CD4-positive, CD25-positive, alpha-beta regulatory T cell (primary cell): ENCODE measurements at places on chromosomes 12 and 14. TPM values are rescaled to one million over a fixed set of nuclear protein-coding genes. Genes with fewer than 3 reads are reported as not detected.

AQP6 gene
- not detected for polyA plus RNA-seq

CYP27B1 gene
- 0.14 TPM for polyA plus RNA-seq

NFE2 gene
- polyA plus RNA-seq, result 0.18 TPM

MMP14 gene
- polyA plus RNA-seq, result not detected

CSRP2 gene
- polyA plus RNA-seq, result 1.7 TPM

HSP90AA1 gene
- 388 TPM for polyA plus RNA-seq

KCNJ8 gene
- 0.15 TPM for polyA plus RNA-seq

SLC38A4 gene
- polyA plus RNA-seq, result not detected

DPPA3 gene
- not detected for polyA plus RNA-seq

POLE2 gene
- polyA plus RNA-seq, result 2.5 TPM

KCNH5 gene
- polyA plus RNA-seq, result not detected

PIP4P1 gene
- 32.9 TPM for polyA plus RNA-seq

CCDC177 gene
- polyA plus RNA-seq, result not detected

EEF1AKMT3 gene
- 1.8 TPM for polyA plus RNA-seq

MYRFL gene
- polyA plus RNA-seq, result not detected

USP44 gene
- polyA plus RNA-seq, result 2.9 TPM

KRT85 gene
- polyA plus RNA-seq, result not detected

FGF23 gene
- polyA plus RNA-seq, result not detected

KRT3 gene
- polyA plus RNA-seq, result not detected

STYK1 gene
- not detected for polyA plus RNA-seq

OVCH1 gene
- polyA plus RNA-seq, result not detected

CD4 gene
- polyA plus RNA-seq, result 321 TPM

MYH6 gene
- polyA plus RNA-seq, result not detected

OASL gene
- polyA plus RNA-seq, result 15.9 TPM

RDH11 gene
- 82.9 TPM for polyA plus RNA-seq

DDN gene
- polyA plus RNA-seq, result not detected

BMAL2 gene
- 3.0 TPM for polyA plus RNA-seq

LIN7A gene
- 0.80 TPM for polyA plus RNA-seq

GPR137C gene
- not detected for polyA plus RNA-seq

NKX2-1 gene
- not detected for polyA plus RNA-seq

ZNF10 gene
- polyA plus RNA-seq, result 13.4 TPM

ESR2 gene
- 0.16 TPM for polyA plus RNA-seq

RFLNA gene
- not detected for polyA plus RNA-seq

SLC38A1 gene
- polyA plus RNA-seq, result 279 TPM

RASSF8 gene
- polyA plus RNA-seq, result not detected

GZMB gene
- 3.0 TPM for polyA plus RNA-seq

SERPINA5 gene
- not detected for polyA plus RNA-seq

B4GALNT1 gene
- polyA plus RNA-seq, result not detected

C3AR1 gene
- polyA plus RNA-seq, result 12.7 TPM
